ENCODE measurements at places on chromosomes 13 and 19.
A peak's percentile ranks its signal among the peaks of the same experiment; 100 is the strongest.

DNA sequence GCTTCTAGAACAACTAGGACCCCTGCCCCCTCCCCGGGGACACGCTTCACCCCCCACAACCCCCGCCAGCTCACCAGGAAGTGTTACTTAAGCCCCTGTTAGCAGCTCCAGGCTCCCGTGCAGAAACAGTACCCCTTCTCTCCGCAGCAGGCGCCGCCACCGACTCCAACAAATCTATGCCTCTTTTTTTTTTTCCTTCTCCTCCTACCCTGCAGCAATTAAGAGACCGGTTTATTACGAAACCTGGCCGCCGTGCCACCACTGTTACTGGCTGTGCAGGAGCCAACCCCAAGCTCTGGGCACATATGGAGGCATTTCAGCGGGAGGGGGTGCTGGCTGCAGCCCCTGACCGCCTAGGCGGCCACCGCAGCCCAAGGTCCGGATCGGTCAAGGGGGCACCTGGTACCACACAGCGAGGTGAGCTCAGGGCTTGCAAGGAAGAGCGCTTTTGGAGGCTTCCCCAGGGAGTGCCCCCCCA lies 2.4 kb downstream of the GADD45B start:
- DNase-seq: peak; percentile 51

GRCh38 chr19:32346901-32347300 lies 1.5 kb downstream of the ZNF507 start:
- no peak for DNase-seq

DNA sequence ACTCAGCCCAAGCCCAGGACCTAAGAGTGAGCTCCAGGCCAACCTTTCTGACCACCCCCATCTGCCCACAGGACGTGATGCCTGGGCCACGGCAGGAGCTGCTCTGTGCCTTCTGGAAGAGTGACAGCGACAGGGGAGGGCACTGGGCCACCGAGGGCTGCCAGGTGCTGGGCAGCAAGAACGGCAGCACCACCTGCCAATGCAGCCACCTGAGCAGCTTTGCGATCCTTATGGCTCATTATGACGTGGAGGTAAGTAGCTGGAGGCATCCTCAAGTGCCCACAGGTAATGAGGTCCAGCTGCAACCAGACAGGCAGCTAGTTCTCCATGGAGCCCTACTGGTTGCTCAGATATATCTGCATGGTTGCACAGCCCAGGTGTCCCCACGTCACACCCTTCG lies 14.8 kb downstream of the DDX39A start:
- DNase-seq: no peak

GRCh38 chr19:1997353-1998233 lies 17.9 kb downstream of the BTBD2 start:
- DNase-seq: no peak

GRCh38 chr19:30848636-30849425 lies 476.6 kb downstream of the ZNF536 start:
- no peak for DNase-seq

GRCh38 chr19:8877854-8878705 lies 45.9 kb downstream of the MBD3L1 start:
- no peak for DNase-seq

DNA sequence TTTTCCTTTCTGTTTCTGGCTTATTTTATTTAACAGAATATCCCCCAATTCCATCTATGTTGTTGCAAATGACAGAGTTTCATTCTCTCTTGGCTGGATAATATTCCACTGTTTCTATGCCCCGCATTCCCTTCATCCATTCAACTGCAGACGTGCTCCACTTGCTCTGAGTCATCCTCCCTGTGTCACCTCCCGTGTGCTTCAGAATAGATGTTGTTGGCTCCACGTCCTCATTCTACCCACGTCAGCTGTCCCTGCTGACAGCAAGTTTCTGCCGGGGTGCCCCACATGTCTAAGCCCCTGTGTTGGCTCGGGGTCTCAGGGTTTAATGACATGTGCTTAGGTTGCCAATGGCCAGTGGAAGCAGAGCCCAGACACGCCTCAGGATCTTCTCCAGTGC lies 1041.0 kb downstream of the UQCRFS1 start:
- DNase-seq: no peak

DNA sequence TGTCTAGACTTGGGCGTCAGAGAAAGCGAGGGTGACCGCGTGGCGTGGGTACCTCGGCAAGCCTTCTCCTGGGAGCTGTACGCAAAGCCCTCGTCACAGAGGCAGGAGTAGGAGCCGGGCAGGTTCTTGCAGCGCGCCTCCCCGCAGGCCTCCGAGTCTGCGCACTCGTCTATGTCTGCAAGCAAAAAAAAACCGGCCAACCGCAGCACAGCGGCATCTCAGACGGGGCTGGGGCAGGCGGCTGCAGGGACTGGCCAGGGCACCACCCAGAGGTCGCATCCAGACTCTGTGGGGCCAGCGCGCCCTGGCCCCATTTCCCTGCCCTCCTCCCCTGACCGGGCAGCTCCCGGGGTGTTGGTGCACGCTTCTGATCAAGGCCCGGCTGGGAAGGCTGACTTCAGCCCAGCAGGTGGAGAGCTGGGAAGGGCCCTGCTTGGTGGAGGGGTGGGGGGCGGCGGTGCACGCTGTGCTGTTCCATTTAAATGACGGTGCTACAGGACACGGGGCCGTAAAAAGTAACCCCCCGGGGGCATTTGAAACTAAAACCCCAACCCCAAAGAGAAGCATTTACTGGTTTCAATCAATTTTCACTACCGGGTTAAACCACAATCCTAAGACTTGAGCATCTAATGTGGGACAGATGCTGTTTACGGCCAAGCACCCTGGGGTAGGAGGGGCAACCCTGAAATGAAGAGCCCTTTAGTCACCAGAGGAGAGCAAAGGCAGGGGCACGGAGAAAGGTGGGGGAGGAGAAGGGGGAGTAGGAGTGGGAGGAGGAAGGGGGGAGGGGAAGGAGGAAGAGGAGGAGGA lies 28.2 kb downstream of the GAS6 start:
- no peak for DNase-seq

GRCh38 chr19:51525651-51526050 lies 5.8 kb downstream of the SIGLEC6 start:
- no peak for DNase-seq

- no peak for DNase-seq
Measured at GRCh38 chr13:49315756-49316482, 68.2 kb downstream of the CDADC1 start.

DNA sequence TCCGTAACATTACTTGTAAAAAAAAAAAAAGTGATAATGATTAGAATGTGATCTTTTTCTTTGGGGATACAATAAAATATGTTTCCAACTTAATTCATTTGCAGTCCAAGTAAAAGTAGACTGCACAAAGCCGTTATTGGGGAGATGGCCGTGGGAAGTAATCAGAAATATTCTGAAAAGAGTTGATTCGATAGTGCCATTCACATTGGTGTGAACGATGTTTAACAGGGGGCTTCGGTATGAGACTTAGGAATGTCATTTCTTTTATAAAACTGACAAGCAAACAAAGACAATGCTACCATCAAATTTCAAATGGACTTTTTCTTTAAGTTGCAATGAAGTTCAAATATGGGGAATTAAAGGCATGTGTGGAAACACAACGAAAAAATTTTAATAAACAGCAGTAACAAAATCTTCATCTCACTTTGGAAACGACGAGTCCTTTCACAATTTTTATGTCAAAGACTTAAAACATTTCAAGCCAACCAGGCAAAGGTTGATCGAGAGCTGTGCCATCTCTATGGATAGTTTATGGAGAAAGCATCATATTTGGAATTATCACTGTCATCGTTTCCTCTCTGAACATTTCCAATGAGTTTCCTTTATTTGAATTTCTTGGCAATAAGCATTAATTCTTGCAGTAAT lies 1.7 kb upstream of the ZIC5 start:
- DNase-seq: no peak

- no peak for DNase-seq
Measured at GRCh38 chr13:110546926-110547325, 14.6 kb downstream of the RAB20 start.

DNA sequence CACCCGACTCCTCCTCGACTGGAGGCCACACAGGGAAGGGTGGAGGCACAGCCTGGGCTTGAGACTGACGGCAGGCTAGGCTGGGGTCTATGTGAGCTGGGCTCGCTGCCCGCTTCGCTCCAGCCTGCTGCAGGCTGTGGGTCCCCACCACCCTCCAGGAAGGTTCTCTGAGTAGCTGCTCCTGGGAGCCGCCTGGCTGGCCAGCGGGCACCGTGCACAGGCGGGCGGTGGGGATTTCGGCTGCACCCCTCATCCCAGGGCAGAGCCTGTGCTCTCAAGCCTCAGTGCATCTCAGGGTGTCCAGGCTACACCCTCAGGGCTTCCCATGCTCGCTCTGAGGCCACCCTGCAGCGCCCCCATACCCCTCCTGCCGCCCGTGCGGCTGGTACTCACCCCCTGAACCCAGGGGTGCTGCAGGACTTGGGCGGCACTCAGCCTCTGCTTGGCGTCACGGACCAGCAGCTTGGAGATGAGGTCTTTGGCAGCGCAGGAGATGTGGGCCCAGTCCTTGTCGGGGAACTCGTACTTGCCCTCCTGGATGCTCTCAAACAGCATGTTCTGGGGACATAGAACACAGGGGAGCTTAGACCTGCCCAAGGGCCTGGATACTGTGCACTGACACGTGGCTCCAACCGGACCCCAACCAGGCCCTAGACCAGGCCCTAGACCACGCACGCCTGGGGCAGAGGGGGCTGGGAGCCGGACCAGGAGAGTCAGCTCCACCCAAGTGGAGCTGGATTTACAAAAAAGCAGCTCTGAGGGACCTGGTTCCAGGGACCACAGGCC lies 10.2 kb downstream of the MKNK2 start:
- DNase-seq: no peak
